NCI-H187 (cell line): ENCODE measurements at places on chromosomes 13 and 19.

- DNase-seq = no peak
These were observed 53.1 kb downstream of the FOXO1 start for GRCh38 chr13:40613192-40613818.

DNA sequence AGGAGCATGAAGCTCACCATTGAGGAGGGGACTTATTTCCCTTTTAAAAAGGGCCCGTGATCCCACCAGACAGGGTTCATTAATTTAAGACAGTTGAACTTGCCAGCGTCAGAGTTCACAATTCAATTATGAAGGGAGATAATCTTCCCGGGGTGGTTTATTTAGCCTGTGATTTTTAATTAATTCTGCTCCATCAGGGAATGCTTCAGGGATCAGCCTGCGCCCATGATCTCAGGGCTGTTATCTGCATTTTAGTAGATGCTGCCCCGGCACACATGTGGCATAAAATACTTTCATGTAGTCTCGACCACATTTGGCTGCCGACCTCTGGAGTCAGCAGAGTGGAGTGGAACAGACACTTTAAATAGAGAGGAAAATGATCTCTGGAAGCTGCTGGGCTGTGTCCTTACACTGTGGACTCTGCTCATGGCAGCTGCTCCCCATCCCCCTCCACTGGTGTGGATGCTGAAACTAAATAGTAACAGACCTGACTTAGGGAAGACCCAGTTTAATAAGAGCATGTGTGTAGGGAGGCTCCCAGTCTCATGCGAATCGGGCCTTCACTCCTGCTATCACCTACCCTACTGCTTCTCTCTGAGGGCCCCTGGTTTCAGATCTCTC, 256.9 kb downstream of the TEX29 start:
- DNase-seq = no peak

DNA sequence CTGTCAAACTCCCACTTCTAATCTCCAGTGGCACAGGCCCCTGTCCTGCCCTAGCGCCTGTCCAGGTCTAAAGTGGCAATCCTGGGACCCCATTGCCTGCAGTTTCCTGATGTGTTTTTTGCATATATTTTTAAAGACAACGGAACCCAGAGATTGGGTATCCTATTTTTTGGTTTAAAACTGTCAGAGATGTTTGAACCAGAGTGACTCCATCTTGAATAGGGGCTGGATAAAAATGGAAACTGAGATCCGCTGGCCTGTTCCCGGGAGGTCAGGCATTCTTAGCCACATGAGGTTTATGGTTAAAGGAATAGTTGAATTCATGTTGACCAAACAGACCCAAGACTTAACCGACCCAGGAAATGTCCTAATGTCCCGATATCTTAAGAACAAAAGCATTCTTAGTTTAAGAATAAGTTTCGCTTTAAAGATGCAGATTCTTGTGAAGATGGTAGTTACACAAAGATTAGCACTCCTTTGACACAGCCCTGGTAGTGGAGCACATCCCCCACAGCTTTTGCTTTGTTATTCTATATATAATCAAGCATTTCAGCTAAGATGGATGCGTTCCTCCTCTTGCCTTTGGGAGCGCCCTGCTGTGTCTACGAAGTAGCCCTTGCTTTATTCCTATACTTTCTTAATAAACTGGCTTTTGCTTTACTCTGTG, 332.1 kb downstream of the UQCRFS1 start:
- DNase-seq = no peak

GRCh38 chr13:39918620-39919236, 263.3 kb downstream of the COG6 start:
- DNase-seq = no peak

DNA sequence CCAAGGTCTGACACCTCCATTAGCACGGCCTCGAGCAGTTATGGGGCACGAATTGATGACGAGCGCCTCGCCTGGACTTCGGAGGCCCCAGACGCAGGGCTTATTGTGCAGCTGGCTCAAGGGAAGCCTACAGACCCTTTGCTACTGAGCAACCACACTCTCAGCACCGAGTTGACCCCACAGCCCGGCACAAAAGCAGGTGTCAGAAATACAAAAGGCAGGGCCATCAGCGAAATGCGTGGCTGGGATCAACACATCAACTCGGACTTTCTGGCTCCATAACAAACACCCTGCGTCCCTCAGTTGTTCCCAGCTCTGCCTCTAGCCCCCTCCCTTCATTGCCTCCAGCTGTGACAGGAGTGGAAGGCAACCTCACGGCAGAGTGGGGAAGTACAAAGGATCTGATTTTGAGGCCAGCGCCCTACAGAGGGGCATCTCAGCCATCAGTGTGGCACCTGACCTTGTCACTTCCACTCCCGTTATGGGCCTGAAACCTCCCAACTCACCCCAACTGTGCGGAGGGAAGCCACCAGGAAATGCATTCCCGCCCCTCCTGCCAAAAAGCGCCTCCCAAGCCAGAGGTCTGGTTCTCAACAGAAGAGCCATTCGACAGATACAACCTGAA, 18.0 kb downstream of the PEPD start:
- no peak for DNase-seq

DNA sequence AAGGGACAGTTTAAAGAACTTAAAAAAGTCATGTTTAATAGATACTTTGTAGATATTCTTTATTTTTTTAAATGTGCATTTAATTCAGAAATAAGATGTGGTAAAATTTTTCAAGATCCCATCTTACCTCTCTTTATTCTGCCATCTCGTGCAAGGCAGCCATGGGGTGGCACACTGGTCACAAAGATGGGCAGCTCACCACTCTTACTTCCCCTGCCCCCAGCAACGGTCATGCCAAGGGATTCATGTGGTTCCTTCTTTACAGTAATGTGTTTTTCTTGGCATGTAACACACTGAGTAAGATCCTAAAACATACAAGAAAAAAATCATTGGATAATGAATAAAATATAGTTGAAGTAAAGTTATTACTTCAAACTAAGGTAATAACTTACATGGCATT, 64.2 kb downstream of the LNX2 start:
- no peak for DNase-seq

GRCh38 chr13:102597029-102597961, 509 bp downstream of the TPP2 start:
- no peak for DNase-seq

- no peak for DNase-seq
These were observed 60.1 kb upstream of the F7 start for GRCh38 chr13:113045251-113046127.

DNA sequence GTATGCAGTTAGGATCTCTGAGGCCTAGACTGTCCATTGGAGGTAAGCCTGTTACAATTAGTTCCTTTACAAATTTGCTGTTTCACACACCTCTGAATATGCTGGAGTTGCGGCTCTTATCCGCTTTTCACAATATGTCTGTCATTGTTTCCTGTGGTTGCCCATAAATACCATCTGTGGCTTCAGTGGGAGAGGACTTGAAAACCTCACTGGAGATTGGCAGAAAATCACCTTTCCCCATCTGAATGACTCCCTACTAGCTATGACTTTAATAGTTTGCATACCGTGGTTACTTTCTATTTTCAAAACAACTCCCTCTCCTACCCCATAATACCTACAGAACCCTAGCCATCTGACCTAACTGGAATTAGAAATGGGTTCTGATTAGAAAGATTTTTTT, 454.3 kb downstream of the PCDH17 start:
- DNase-seq = no peak

- peak; percentile 26 for DNase-seq
These were observed 15.1 kb downstream of the NDUFB7 start for GRCh38 chr19:14556662-14557188.

GRCh38 chr13:28273919-28274318, 135.6 kb downstream of the PAN3 start:
- DNase-seq = no peak

GRCh38 chr13:93169980-93170379, 56.6 kb upstream of the GPC6 start:
- no peak for DNase-seq

DNA sequence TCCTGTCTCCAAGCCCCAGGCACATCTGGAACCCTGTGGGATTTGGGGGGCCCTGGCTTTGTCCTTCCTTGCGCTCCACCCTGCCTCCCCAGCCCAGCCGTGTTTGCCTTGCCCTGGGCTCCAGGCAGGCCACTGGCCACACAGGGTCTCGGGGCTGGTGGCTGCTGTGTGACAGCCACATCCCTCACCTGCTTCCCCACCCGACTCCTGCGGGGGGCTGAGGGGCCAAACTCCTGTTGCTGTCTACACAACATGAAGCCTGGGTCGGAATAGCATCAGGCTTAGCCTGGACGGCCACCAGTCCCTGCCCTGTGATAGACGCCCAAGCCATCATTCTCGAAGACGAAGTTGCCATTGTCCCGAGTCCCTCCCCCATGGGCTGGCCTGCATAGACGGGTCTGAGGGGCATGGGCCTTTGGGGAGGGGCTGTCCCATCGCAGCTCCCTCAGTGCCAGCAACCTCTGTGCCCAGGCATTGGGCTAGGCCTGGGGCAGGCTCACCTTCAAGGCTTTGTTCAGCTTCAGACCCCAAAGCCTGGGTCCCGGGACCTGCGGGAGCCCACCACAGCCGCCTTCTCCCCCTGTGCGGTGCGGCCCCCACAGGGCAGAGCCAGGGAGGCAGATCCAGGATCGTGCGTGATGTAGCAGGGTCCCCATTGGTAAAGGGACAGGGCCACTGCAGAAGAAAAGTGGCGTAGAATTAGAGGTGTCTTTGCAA, 15.5 kb upstream of the TEKTIP1 start:
- no peak for DNase-seq

GRCh38 chr19:38836983-38837626, 5.5 kb upstream of the ECH1 start:
- no peak for DNase-seq

GRCh38 chr13:20378721-20379120, 146.6 kb upstream of the GJB6 start:
- no peak for DNase-seq

DNA sequence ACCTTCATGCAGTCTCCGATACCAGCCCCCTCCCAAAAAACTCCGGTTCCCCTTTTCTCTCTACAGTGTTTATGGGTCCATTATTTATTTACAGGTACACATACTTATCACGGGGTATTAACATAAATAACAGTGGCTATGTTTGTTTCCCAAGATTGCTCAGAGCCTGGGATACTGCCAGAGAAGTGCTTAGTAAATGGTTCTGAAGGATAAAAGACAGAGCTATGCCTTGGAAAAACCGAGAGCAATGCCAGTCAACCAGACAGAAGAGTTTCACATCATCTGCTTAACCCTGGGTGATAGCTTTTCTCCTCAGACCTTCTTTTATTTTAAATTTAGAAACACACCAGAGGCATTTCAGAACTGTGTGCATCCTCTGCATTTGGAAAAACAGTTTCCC, 61.3 kb downstream of the NUFIP1 start:
- DNase-seq = no peak

- no peak for DNase-seq
These were observed 688 bp downstream of the ZNF606 start for GRCh38 chr19:58001895-58002369.

- no peak for DNase-seq
These were observed 260.9 kb downstream of the DCT start for GRCh38 chr13:94218537-94218936.

DNA sequence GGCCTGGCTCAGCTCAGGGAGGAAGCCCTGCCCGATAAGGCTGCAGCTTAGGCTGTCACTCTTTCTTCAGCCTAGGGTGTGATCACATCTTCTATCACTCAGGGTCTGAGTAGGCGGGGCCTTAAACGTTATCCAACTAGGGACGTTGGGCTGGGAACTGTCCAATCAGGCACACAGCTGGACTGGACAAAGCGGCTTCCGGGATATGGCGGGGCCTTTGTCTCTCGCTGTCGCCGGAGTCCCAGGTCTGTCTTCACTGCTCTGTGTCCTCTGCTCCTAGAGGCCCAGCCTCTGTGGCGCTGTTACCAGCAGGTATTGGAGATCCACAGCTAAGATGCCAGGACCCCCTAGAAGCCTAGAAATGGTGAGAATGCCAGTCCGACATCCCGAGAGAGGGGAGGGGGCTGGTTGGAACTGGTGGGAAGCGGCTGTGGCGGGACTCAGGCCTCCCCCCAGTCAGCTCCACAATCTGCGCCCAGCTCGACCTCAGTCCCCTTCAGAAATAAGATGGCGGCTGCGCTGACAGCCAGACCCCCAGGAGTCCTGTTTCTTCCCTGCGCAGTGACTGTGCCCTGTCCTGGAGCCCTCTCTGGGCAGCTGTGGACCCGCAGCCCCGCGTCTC, at the start of gene ZNF254:
Gene ZNF254, plus strand, starts transcription at position 214 of the 622 bp plus-strand sequence. Its CDS starts 121 bp downstream, at position 335.
- DNase-seq = peak; percentile 2

DNA sequence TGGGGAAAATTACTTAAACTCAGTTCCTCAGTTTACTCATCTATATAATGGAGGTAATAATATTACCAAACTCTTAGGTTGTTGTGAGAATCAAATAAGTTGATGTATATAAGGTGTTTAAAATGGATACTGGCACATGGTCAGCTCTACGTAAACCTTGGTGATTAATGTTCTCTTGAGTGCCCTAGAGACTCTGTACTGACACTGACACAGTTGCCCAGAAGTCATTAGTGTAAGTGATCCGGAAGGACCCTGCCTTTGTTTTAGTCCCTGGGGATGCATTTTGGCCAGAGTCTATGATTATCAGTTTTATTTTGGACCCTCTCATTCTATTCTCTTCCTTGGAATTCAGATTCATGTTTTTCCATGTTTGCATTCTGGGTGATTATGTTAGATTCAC, 31.9 kb downstream of the CHST8 start:
- DNase-seq = no peak

- peak; percentile 49 for DNase-seq
These were observed 51.0 kb downstream of the LYL1 start for GRCh38 chr19:13051557-13052165.

DNA sequence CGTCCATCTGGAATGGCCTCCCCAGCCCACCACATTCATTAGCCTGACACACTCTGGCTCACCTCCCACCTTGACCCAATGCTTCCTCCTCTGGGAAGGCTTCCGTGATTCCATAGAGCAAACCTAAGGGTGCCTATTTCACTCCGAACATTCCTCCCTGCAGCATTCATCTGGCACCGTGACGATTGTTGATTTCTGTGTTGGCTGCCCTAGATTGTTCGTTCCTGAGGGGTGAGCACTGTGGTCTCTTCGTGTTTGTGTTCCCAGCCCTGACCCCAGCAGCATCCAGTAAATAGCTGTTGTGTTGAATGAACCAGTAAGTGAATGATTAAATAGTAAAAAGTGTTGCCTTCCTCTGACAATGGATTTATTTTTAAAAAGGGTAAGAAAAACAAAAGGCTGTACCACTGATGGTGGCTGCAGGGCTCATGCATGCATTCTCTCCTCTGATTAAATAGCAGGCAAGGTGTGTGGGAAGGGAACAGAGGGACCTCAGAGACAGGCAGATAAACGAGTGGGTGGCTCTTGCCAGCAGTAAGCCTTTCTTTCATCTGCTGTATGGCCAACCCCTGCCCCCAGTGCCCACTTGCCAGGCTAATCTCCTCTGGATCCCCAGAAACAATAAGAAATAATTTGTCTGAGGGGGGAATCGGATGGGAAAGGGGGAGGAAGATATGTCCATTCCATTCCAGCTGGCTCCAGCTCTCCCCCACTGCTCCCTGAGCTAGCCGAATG, 48.4 kb upstream of the CACNA1A start:
- no peak for DNase-seq

DNA sequence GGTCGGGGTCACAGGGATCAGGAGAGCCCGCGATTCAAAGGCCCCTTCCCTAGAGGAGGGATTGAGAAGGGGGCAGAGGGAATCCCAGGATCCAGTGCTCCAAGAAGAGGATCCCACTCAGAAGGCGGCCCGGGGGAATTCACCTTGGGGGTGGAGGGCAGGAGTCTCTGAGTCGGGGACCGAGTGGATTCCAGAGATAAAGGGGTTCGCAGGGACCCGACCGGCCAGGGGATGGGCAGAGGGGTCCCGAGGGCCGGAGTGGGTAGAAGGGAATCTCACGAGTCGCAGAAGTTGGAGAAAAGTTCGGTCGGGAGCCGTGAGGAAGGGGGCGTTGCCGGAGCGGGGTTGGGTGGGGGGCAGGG, 261 bp downstream of the PRKD2 start:
- no peak for DNase-seq

GRCh38 chr13:59680429-59681024, 483.2 kb downstream of the DIAPH3 start:
- DNase-seq = no peak
